ENCODE measurements at places on chromosomes 16 and 17.

GRCh38 chr16:85395207-85395912 is 217.8 kb upstream of the GSE1 start:
- DNase-seq, result peak; percentile 94

DNA sequence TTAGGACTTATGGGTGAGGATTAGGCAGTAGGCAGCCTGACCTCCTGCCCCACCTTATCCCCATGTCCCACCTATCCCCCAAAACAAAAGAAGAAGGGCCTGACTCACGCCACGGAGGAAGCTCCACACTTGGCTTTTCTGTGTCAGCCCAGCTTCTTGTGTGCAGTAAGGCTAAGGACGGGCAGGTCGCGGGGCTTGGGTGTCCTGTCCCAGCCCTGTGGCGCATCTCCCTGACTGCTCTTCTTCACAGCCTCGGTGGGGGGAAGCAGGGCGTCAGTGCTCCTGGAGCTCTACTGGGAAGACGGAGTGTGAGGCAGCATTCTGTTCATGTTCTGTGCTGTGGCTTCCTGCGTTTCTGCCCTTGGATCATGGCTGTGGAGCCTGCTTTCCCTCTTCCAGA is 34.6 kb upstream of the ALDH3A2 start:
- DNase-seq, result no peak

GRCh38 chr17:68792042-68792685 is 163.0 kb downstream of the ABCA8 start:
- DNase-seq, result no peak

- DNase-seq, result peak; percentile 90
Observed at GRCh38 chr17:80970044-80970761, 21.4 kb upstream of the CHMP6 start.

GRCh38 chr16:78310990-78311561 is 211.6 kb downstream of the WWOX start:
- no peak for DNase-seq

DNA sequence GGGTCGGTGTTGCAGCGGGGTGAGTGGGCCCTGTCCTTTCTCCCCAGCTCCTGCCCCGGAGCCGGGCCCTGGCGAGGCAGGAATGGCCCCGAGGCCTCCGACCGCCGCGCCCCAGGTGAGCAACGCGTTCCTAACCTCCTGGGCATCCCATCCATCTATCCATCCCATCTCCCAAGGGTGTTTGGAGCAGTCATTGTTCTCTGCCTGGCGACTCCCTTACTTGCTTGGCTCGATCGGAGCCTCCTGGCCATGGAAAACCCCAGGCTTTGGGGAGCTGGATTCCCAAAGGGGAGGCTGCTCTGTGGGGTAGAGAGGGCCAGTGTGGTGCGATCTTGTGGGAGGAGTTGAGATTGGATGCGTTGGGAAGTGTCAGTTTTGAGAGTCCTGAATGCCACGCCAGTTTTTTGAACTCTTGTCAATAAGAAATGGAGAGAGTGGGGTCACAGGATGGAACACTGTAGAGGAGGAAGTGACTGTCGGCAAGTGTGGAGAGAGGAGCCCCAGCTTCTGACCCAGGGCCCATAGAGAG is 684 bp downstream of the ZFP90 start:
- DNase-seq, result no peak

- DNase-seq, result peak; percentile 59
Observed at GRCh38 chr17:31525801-31526549, 134.5 kb downstream of the RAB11FIP4 start.

- no peak for DNase-seq
Observed at GRCh38 chr17:11493936-11494335, 104.3 kb upstream of the DNAH9 start.

GRCh38 chr16:8867932-8868415 is 832 bp downstream of the CARHSP1 start:
- DNase-seq, result no peak

- no peak for DNase-seq
Observed at GRCh38 chr17:41655611-41656111, 31.3 kb upstream of the KRT17 start.

- DNase-seq, result no peak
Observed at GRCh38 chr17:14489986-14490385, 189.1 kb downstream of the HS3ST3B1 start.

DNA sequence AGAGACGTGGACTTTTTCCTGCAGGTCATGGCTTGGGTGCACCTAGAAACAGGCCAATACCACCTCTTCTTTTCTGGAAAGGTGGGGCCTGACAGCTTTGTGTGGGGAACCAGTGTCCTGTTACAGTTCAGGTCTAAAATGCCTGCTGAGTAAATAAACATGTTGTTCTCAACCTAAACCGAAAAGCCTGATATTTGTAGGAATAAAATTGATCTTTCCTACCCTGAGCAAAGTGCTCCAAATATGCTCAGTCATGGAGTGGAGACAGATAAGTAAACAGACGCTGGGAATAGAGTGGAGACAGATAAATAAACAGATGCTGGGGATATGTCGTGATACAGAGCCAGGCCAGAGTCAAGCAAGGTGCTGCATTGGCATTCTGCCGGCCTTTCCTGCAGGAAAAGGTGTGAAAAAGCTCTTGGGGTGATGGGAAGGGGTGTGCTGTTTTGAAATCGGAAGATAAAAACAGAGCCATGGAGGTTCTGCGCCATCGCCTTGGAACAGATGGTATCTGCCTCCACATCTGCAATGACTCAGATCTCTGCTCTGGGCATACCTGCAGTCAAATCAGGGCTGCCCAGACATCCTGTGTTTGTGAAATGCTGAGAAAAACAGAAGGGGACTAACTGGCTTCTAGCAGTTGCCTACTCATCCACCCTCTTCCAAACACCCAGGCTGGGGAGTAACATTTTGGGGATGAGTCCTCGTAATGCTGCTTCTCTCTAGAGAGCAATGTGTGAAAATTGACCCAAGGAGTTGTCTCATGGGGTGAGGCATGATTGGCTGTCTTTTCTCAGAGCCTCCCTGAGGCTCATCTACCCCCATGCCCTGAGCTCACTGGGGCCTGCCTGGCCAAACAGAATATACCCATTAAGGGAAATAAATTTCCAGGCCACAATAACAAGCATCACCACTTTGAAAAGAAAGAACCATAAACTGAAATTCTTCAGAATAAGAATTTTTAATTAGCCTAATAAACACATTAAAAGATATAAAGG is 16.8 kb upstream of the TRPV2 start:
- DNase-seq, result peak; percentile 11

GRCh38 chr17:5809580-5810188 is 225.4 kb upstream of the NLRP1 start:
- no peak for DNase-seq

- no peak for DNase-seq
Observed at GRCh38 chr16:77328768-77329167, 106.1 kb downstream of the ADAMTS18 start.

DNA sequence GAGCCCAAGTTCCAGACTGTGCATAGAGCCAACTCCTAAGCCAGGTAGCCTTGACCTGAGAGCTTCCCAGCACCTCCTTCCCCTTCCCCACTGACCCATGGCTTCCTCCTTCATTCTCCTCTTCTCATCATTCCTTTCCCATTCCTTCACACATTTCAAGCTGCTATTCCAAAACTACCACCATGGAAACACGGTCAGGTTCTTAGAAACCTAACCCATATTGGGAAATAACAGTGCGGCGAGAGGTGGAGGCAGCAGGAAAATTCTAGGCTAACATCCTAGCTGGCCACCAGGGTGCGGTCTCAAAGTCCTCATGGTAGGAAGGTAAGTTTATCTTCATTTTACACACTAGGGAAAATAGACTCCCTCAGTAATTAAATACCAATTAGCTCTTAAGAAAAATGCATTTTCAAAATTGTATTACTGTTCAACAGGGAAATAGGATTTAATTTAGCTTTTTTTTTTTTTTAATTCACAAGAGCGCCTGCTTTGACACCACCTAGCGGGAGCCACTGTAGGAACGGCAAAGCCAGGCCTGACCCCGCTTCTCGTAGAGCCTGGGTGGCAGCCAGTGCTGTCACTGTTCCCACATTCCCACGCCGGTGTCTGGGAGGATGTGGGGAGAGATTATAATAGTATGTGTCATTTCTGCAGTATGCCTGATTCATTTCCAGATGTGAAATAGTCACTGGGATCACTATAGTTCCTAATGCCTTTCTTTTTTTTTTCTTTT is 14.0 kb upstream of the SPHK1 start:
- DNase-seq, result no peak

DNA sequence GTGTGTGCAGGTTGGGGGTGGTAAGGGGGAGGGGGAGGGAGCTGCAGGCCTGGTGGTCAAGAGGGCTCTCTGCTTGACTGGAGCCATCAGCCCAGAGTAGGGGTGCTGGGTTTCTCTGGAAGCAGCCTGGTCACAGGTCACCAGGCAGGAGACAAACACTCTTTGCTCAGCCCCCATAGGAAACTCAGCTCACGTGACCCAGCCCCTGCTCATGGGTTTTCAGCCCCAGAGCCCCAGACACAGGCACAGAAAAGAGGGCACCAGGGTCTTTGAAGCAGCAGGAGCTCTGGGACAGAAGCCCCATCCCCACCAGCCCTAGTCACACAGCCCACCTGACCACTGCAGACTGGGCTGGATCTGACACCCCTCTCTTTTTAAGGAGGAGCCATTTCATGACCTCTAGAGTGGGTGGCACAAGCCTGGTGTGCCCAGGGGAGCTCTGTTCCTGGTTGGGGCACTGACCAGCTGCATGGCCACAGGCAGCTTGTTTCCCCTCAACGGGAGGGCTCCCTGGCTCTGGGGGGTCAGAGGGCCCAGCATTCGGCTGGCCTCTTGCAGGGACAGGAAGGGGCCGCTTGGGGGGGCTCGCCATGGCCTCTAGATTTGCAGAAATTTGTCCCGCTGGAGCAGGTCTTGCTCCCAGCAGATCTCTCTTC is 13.8 kb upstream of the CD79B start:
- DNase-seq, result no peak

DNA sequence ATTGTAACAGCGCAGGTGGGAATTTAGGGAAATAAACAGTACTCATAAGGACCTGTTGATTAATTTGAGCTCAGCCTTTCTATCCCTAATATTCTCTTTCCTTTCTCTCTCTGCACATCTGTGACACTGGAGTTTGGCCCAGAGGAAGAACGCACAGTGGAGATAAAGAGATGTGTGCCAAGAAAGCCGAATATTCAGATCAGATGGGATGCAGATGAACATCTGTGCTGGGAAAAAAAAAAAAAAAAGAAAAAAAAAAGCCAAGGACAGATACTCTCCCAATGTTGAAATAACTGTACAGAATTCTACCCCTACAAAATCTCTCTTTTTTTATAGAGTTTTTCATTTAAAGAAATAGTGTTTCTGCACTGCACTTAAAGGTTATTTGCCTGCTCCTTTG is 485.4 kb downstream of the KCNJ2 start:
- no peak for DNase-seq

- no peak for DNase-seq
Observed at GRCh38 chr17:76659928-76660655, 16.5 kb upstream of the ST6GALNAC1 start.

- no peak for DNase-seq
Observed at GRCh38 chr17:14359163-14360020, 58.5 kb downstream of the HS3ST3B1 start.

- no peak for DNase-seq
Observed at GRCh38 chr17:28540231-28540630, 12.2 kb downstream of the UNC119 start.

- no peak for DNase-seq
Observed at GRCh38 chr17:6196355-6196754, 126.2 kb downstream of the WSCD1 start.

- DNase-seq, result no peak
Observed at GRCh38 chr17:72726936-72727335, 365.6 kb downstream of the SLC39A11 start.

DNA sequence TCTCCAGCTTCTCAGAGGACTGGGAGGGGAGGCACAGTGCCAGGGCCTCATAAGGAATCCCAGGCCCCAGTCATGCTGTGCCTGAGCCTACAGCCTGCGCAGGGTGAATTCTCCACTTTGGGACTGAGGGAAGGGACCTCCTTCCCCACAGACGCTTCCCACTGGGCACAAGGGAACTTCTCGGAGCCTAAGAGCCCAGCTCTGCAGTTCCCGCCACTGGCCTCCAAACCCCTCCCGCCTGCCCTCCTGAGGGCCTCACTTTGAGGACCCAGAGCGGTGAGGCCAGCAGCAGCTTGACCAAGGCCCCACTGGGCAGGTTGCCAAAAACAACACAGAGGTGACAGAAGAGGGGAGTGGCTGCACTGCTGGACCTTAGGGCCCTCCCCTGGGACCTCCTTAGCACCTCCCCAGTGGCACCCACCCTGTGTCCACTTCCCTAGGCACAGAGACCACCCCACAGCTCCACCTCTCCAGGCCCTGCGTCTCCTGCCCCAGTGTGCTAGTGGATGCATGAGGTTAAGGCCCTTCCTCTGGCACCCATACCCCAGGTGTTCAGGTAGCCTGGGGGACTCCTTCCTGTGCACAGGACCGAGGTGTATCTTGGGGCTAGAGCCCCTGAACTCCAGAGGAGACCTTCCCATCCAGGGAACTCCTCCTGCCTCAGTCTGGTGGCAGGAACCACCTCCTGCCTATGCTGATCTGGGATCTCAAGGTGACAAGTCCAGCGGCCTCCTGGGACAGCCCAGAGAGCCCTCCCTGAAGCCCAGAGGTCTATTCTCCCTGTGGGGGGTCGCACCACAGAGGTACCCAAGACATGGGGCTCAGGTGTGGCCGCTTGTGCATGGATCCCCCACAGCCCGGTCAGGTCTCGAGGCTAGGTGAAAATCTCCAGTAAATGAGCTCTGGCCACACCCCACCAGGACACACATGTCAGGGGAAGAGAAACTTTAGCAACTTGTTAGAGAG is 3.4 kb downstream of the CASKIN2 start:
- DNase-seq, result no peak

DNA sequence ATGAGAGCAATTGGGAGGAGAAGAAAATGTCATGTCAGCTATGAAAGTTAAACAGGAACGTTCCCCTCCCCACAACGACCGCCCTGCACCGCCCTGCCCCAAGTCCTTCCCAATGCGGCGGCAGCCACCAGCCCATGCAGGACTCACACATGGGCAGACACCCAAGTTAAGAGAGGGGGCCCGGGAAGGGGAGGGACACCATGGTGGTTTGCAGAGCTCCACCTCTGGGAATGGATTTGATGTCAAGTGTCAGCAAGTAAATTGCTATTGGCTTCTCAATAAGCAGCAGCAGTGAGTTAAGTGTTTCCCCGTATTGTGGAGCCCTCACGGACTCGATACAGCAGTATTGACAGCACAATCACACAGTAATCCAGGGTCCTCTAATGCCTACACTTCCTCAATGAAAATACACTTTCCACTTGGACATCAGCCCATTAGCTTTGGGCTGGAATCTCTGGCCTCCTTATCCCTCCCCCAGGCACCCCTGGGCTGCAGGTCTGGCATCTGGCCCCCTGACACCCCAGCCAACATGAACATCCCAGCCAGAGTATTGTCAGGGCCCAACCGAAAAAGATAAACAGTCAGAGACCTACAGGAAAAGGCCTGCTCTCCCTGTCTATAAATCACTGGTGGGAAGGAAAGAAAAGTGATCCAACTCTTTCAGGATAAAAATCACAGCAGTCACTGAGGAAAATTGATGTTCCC is 22.6 kb downstream of the ZFHX3 start:
- DNase-seq, result no peak

GRCh38 chr16:78098087-78098486 is 1.4 kb upstream of the WWOX start:
- no peak for DNase-seq

Data from chondrocyte (in vitro differentiated cells).